ENCODE measurements at places on chromosomes 12 and 14.

DNA sequence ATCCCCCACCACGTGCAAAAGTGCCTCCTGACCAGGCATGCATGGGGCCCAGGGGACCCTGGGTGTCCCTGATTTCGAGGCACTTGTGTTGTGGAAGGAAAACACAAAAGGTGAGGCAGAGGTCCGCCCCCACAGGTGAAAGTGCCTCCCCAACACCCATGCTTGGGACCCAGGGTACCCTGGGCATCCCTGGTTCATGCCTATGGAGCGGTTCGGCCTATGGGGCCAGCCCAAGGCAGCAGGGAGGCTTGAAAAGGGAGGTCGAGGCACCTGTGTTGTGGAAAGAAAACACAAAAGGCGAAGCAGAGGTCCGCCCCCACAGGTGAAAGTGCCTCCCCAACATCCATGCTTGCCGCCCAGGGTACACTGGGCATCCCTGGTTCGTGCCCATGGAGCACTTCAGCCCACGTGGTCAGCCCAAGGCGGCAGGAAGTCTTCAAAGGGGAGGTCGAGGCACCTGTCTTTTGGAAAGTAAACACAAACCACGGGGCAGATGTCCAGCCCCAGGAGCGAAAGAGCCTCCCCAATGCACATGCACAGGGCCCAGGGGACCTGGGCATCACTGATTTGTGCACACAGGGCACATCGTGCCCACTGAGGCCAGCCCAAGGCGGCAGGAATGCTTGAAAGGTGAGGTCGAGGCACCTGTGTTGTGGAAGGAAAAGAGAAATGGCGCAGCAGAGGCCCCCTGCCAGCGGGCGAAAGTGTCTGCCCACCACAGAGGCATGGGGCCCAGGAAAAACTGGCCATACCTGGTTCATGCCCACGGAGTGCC, 375.5 kb downstream of the ALG10 start:
- no peak for DNase-seq

DNA sequence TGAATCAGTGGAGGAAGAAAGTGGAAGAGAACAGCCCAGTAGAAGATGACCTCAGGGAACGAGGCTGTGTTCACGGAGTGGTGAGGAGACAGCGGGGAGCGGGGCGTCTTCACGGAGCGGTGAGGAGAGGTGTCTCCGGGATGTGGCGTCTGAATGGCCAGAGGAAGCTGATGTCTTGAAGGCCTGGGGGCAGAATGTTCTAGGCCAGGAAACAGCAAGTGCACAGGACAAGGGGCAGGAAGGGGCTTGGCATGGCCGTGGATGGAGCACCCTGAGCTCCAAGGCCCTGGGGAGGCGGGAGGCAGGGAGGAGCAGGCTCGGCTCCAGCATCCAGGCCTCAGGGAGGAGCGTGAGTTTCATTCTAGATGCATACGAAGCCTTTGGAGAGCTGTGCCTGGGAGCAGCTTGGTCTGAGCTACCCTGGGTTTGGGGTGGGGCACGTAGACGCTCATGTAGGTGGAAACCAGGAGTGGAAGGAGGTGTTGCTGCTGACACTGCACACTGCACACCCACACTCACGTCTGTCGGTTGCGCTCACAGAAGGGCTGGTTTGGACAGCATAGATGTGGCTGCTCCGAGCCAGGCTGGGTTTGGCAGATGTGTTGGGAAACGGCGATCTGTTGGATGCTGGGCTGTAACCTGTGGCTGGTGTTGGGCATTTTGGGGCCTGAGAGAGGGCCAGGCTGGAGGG, 131.6 kb downstream of the ADGRD1 start:
- DNase-seq: no peak

DNA sequence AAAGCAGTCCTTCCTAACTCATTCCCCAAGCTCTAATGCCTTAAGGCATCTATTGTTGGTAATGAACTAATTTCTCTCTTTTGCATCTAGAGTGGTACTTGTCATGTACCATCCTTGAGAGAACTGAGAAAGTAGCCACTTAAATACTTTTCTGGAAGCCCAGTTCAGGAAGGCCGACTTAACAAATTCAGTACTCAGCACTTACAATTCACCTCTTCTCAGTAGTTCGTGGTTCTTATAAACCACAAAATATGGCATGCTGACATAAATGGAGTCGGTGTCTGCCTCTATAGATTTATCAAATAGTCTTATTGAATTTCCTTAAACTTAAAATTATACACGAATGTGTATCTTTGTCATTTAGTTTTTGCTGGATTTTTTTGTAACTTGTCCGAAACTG, 9.4 kb upstream of the COCH start:
- DNase-seq: no peak

DNA sequence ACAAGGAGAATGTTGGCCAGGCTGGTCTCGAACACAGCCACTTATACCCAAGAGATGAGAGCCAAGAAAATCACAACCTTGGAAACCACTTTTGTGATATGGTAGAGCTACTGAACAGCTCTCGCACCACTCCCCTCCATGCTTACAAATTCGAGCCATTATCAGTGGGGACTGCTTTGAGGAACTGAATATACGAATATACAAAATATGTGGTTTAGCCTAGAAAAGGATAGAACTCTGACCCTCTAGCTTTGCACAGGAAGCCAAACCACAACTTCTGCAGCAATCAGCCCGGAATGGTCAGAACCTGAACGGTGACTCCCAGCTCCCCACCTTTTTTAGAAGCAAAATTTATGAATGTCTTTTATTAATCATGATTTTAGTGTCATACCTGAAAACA, 129.8 kb upstream of the TMEM132C start:
- no peak for DNase-seq

- no peak for DNase-seq
These were observed 3.2 kb downstream of the WDR89 start for GRCh38 chr14:63638493-63638892.

GRCh38 chr12:5971194-5971850, 26.3 kb upstream of the ANO2 start:
- no peak for DNase-seq

DNA sequence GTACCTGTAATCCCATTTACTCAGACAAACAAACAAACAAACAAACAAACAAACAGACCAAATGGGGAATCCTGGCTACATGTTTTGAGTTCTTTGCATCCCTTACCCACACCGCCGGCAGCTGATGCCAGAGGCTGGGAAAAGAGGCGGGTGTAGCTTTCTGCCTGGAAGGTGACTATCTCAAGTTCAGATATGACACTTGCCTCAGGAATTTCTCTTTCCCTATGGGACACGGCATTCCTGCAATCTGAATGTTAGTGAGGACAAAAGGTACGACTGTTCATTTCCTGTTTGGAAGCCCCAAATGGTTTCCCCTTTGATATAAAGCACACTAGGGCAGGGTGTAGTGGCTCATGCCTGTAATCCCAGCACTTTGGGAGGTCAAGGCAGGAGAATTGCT, 2.9 kb downstream of the MYL2 start:
- peak; percentile 86 for DNase-seq

DNA sequence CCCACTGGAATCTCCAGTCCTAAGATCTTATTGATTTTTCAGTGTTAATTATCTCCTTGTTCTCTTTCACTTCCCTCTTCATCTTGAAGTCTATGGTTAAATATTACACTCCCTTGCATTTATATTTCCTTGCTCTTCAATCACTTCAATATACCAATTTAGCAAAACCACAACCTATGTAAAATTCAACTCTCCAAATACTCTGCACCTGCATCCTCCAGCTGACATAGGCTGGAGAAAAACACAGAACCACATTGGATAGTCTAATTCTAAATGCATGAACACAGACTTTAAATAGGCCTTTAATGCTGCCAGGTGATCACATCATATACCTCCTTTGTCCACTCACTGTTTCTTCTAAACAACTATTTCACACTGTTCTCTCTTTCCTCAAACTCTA, 253.8 kb upstream of the GARIN6 start:
- no peak for DNase-seq

- no peak for DNase-seq
These were observed 338.4 kb downstream of the ADAMTS20 start for GRCh38 chr12:43213608-43214007.

DNA sequence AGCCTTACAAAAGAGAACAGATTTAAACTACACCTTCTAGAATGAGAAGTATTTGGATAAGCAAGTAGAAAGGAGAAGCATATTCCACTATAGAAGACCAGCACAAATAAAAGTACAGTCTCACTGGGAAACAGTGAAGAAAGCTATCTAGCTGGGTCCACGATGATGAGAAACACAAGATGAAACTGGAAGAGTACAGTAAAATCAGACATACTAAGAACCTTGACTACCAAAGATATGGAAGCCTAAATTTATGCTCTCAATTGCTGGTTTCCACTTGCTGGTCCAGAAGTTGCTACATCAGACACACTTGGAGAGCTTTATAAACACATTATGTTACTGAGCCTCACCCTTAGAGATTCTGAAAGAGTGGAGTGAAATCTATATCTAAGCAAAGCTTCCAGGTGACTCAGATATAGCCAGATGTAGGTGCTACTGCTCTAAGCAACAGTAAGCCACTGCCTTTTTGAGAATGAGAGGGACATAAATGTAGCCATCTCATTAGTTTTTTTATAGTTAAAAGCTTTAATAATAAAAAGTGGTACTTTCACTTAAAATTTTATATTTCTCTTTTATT, 96.3 kb upstream of the BBS10 start:
- no peak for DNase-seq

- peak; percentile 74 for DNase-seq
These were observed 81.9 kb upstream of the USP44 start for GRCh38 chr12:95633049-95633731.

DNA sequence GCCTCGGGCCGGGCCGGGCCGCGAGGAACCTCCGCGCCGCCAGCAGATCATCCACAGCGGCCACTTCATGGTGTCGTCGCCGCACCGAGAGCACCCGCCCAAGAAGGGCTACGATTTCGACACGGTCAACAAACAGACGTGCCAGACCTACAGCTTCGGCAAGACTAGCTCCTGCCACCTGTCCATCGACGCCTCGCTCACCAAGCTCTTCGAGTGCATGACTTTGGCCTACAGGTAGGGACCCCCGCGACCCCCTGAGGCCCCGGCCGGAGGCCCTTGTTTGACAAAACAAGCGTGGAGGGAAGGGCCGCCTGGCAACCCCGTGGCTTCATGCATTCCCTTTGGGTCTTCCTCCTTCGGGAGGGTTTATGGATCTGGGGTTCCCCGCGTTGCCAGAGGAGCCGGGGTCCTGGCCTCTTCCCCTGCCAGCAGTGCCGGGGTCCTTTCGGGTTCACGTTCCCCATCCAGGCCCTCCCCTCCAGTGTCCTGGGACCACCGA, 526 bp downstream of the MLXIP start:
- DNase-seq: no peak

DNA sequence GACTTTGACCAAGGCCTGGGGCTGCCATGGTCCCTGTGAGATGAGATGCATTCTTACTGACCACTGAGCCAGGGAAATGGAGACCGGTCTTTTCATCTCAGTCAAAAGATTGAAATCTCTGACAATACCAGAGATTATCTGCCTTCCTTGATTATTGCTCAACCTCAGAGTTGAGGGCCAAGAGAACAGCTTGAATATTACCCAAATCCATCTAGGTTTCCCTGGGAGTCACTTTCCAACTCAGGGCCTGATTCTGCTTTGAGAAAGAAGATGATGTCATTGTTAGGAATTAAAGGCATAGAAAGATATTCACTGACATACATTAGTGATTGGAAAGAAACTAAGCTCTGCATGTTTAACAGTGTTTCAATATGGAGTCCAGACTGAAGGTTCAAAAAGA, 515.9 kb upstream of the TBX3 start:
- DNase-seq: peak; percentile 62

DNA sequence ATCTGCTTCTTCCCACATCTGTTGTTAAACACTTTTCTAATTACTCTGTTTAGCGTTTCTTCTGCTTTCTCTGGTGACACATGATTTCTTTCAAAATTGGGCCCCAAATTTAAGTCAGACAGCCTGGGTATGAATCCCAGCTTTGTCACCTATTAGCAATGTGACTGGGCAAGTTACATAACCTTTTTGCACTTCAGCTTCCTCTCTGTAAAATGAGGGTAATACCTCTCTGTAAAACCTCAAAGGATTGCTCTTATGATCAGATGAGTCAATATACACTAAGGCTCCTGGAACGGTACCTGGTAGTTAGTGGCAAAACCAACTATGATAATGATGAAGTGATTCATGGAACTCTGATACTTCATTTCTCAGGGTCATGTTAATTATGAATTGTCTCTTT, 33.0 kb downstream of the E2F7 start:
- no peak for DNase-seq

DNA sequence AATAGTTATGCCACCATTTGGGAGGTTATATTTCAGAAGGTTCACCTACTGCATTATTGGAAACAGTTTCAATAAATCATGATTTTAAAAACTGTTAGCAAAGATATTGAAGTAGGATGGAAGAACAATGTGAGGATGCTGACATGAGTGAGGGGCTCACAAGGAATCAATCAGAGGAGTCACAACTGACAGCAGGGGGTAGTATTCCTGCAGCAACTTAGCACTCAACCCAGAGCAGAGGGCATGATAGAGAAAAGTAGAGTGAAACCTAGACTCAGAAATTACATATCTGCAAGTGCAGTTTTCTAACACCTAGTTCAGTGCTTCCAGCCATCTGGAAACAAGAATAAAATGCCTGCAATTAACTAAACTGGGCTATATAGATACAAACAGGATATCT, 772.5 kb upstream of the USP15 start:
- DNase-seq: no peak

GRCh38 chr14:84129007-84129406, 1400.9 kb upstream of the FLRT2 start:
- no peak for DNase-seq

DNA sequence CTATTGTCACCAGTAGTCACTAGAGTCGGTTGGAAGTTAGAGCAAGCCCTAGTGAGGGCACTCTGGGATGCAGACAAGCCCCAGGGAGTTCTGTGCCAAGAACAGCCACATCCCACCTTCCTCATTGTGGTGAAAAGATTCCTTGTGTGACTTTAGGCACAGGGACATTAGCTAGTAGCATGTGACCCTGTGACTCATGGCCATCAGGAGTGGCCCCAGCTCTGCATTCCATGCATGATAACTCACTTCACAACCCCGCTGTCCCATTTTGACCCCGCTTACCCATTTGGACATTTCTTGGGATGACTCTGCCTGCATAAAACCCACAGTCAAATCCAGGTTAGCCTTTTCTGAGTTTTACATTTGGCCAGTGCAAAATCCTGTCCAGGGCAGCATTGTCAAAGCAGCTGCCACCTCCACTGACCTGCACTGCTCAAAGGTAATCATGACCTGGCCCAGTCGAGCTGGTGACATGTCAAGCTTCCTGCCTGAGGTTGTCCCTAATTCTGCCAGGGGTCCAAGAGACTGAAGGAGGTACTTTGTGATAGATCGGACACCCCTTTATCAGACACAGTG, 430.5 kb downstream of the DPF3 start:
- no peak for DNase-seq

GRCh38 chr12:27299102-27299501, 33.5 kb upstream of the BMAL2 start:
- no peak for DNase-seq

DNA sequence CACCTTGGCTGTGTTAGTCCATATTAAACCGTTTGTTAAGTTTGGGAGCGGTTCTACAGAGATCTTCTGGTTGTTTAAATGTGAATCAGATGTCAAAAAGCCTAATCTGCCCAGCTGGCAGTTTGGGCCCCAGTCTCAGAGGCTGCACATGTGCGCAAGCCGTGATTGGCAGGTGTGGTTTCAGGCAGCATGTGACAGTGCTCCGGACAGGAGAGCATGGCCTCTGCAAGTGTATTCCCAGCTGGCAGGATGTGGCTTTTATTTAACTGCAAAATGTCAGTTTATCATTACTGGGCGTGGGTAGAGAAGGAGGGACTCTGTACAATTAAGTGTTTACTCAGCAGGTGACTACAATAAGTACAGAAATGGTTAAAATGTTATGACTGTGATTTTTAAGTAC, 77.5 kb downstream of the PELI2 start:
- DNase-seq: peak; percentile 38

Measured in cardiac muscle cell (in vitro differentiated cells and primary cell).